ENCODE measurements at places on chromosomes 4 and X. TPM values are rescaled to one million over a fixed set of nuclear protein-coding genes. Genes with fewer than 3 reads are reported as not detected.

The TCEAL3 gene
- 28.0 TPM for total RNA-seq

The ARMCX4 gene
- 9.9 TPM for total RNA-seq

DNA sequence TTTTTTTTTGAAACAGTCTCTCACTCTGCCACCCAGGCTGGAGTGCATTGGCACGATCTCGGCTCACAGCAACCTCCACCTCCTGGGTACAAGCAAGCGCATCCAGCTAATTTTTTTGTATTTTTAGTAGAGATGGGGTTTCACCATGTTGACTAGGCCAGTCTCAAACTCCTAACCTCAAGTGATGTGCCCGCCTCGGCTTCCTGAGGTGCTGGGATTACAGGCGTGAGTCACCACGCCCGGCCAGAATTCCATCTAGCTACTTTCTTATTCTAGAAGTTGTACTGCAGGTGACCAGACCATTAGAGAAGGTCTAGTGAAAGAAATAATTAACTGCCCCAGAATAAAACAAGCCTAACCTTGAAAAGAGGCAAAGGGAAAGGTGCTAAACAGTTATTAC is 2.3 kb downstream of the LRBA start:
- no peak for DNase-seq

- no peak for DNase-seq
Measured at GRCh38 chr4:119271361-119272085, 50.4 kb downstream of the FABP2 start.

DNA sequence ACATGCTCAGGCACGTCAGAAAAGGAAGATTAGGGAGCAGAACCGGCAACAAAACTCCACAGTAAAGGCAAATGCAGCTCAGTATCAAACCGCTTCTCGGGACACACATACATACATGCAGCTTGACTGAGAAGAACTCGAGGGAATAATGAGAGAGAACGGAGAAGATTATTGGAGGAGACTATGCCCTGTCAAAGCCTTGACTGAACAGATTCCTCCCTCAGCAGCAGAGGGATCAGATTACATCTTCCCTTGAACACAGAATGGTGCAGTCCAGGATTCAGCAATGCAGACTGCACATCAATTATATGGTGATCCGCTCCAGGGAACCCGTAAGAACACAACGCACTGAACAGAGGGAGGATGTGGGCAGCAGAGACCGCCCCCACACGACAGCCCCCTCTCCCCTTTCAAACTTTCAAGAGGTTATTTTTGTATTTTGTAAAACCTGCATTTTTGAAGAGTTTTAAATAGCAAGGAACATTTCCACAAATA is 183.2 kb downstream of the FBXW7 start:
- peak; percentile 87 for DNase-seq

The SPACA5 gene
- total RNA-seq, result not detected

The PNMA6F gene
- total RNA-seq, result not detected

Data from lung (tissue), 17 donors.